ENCODE measurements at places on chromosomes 5 and 9. TPM values are rescaled to one million over a fixed set of nuclear protein-coding genes. Genes with fewer than 3 reads are reported as not detected.

The PCDHA9 gene
- not detected for total RNA-seq

The SARDH gene
- not detected for total RNA-seq

DNA sequence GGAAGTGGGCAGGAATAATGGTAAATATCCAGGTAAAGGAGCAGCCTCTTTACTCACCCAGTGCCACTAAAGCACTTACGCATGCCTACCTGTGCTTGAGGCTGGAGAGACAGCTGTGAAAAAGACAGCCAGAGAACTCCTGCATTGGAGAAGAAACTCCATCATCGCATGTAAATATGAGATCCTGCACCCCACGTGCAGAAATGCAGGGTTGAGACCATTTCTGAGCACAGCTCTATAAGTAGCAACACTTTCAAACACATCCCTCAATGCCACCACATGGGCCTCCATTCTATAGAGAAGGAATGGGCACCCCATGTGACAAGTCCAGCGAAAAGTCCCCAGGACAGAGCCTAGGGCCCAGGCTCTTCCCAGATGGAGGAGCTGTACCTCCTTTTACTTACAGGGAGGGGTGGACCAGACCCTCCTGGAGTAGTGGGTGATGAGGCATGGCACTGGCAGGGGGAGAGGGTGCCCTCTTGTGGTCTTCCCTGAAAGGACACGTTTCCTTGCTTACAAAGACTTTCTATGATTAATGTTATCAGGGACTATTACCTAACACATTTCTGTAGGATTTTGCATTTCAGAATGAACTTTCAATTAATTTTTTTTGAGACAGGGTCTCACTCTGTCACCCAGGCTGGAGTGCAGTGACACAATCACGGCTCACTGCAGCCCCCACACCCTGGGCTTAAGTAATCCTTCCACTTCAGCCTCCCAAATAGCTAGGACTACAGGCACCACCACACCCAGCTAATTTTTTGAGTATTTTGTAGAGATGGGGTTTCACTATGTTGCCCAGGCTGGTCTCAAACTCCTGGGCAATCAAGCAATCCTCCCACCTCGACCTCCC lies 55.3 kb upstream of the IL17B start:
- DNase-seq, result peak; percentile 82

- no peak for DNase-seq
Observed at GRCh38 chr9:102000956-102001355, 262.5 kb upstream of the GRIN3A start.
